ENCODE measurements at places on chromosomes 6 and 20.

DNA sequence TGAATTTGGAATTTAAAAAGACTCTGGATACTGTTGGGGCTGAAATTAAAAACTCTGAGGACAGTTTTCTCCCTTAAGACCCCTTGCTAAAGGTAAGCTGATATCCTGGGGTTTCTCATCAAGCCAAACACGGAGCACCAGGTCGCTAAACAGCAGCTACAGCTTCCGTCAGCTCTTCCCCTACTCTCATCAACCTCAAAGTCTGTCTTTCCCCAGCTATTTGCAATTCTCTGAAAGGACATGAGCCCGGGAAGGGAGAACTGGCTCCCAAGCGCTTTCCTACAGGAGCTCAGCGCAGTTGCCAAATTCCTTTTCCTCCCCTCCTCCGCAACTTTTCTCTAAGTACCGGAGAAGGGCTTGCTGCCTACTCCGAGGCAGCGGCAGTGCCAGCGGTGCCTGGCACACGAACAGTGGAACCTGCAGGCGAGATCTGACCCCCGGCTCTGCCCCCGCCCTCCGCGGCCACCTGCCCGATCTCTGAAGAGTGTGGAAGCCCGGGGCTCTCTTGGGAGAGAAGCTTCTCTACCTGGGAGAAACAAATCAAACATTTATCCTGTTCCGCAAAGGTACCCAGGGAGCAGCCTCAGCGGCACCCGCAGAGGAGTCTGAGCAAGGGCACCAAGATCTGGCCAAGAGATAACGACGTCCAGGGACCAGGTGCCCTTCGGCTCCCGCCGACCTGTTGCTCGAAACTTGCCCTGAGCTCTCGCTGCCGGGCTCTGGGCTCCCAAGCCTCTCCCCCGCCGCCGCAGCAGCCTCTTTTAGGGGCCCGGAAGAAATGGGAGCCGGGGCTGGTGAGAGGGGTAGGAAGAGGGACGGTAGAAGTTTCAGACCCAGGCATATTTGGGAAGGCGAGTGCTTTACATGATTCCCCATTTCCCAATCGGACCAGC lies 2.2 kb downstream of the CBLN4 start:
- no peak for DNase-seq

DNA sequence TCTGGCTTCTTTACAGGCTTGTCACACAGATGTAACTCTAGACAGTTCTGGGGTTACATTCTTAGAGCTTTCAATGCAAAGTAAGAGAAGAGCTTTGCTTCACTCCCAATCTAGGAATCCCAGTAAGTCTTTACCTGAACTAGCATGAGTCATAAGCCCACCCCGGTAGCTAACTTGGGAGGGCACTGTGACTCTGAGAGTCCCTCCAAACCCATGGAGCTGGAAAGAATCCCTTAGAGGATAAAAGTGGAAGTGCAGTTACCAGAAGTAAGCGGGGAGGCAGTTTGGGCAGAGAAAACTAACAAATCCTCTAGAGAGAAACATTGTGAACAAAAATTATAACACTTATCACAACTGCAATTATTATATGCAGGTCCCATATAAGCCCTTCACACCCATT lies 84.0 kb upstream of the SMLR1 start:
- DNase-seq, result no peak

GRCh38 chr20:48826883-48827771 lies 672 bp downstream of the PREX1 start:
- DNase-seq, result peak; percentile 93

GRCh38 chr6:24990944-24991809 lies 55.4 kb upstream of the RIPOR2 start:
- no peak for DNase-seq

GRCh38 chr6:147154454-147154853 lies 49.8 kb upstream of the STXBP5 start:
- DNase-seq, result no peak

DNA sequence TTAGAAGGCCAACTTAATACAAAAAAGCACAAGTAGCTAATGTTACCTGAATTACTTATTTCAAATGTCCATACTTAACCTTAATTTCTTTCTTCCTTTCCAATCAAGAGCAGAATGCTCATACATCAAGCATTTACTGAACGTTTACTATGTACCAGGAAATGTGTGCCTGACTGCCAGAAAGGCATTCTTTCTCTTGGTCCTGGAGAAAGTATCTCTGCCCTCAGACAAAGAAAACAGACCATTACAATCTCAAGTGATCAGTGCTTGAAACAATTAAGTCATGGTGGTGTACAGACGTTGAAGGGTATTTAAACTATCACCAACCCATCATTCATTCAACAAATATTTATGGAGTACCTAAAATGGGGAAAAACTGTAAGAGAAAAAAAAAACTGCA lies 26.4 kb downstream of the CSNK2A1 start:
- no peak for DNase-seq

DNA sequence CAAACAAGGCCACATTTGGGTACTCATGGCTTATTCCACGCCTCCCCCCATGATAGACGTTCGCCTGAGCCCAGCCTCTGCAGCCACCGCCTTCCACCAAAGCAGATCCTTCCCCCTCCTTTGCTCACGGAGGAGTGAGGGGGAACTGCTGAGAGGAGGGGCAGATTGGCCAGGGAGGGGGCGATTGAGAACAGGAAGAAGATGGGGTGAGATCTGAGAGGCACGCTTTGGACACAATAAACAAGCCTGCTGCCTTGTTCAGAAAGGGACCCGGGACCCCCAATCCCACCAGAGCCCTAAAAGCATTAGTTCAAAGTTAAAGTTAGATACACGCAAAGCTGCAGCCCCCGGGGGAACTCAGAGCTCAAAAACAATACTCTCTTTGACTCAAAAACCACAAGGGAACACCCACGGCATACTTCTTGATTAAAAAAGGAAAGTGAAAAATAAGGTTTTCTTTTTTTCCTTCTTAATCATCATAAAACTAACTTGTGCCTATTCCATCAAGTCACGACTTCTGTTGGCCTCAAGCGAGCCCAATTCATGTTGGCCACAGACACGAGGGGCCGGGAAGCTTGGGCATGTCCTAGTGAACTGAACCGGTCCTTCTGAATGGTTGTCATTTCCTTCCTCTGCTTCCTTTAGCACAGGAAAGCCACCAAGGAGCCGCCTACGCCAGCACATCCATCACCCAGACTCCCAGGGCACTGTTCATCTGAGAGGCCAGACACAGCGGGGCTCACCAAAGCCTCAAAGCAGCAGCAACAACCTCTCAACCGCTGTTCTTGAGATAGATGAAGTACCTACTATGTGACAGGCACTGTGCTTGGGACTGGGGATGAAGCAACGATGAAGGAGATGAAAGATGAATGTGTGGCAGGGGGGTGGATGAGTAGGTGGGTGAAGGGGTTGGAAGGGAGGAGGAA lies 44.7 kb downstream of the NFATC2 start:
- peak; percentile 80 for DNase-seq

DNA sequence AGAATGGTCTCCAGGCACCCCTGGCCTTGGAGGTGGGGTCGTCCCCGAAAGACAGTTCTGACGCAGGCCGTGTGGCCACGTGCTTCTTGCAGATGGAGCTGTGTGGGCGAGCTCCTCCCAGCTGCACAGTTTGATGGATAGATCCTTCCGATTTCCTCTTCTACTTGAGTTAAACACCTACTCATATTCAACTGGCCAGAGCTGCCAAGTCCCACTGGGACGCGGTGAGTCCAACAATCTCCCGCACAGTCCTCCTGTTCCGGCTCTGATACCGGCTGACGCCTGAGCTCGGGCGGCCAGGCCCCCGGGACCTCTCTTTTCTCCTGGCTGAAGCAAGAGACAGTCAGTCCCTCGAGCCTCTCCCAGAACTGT lies 57.9 kb upstream of the DACT2 start:
- peak; percentile 69 for DNase-seq

DNA sequence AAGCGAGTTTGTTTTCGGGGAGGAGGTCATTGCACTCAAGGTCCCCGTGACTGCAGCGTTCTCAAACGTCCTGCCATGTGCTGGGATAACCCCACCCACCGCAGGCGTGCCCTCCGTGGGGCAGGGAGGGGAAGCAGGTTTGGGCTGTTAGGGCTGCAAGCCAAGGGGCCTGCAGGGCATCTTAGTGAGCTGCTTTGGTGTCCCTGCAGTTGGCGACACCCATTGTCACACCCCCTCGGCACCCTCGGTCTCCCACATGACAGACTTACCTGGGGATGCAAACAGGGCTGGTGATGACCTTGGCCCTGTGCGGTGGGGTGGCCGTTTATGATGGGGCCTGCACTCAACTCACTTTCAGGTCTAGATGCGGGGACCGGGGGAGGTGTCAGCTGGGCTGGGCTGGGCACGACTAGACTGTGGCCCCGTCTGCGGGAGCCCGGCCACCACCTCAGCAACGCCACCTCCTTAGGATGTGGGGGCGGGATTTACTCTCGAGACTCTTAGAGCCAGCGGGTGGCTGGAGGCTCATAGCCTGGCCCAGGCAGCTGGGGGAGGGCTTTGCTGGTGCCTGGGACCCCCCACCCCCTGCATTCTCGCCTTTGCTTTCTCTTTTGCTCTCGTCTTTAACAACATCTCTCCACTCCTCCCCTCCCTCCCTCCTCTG lies 6.5 kb upstream of the GATA5 start:
- DNase-seq, result no peak

DNA sequence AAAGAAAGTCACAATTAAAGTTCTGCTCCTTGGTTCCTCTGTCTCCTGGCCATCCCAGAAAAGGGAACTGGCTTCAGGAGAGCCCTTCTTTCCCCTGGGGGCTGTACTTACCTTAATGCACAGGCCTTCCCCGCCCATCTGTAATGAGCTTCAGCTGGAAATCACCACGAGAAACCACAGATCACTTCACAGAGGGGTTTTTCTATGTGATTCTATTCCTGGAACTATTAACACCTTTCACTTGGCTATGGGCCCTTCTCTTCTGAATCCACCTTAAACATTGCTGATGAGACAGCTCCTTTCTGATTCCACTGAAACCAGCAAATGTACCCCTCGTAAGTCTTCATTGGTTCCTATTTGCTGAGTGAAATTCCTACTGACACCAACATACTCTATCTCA lies 80.7 kb downstream of the FOXF2 start:
- no peak for DNase-seq

DNA sequence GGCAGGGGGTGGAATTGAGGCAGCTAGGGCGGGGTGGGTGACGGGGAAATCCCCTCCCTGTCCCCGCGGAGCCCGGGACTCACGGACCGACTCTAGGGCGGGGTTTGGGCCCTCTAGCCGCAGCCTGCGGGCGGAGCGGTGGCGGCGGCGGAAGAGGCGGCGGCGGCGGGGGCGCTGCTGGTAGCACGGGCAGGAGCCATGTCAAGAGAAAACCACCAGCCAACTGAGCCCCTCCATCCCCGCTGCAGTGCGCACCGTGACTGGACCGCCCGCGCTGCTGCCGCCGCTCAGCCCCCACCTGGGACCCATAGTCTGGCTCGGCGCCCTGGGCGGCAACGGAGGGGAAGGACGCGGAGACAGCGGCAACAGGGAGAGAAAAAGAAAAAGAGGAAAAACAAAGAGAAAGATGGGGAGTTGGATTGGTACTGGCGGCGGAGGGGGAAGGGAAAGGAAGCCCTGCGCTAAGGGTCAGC lies 1.2 kb upstream of the C6orf62 start:
- DNase-seq, result peak; percentile 95

- DNase-seq, result no peak
Measured at GRCh38 chr6:3333263-3333662, 74.5 kb downstream of the PSMG4 start.

DNA sequence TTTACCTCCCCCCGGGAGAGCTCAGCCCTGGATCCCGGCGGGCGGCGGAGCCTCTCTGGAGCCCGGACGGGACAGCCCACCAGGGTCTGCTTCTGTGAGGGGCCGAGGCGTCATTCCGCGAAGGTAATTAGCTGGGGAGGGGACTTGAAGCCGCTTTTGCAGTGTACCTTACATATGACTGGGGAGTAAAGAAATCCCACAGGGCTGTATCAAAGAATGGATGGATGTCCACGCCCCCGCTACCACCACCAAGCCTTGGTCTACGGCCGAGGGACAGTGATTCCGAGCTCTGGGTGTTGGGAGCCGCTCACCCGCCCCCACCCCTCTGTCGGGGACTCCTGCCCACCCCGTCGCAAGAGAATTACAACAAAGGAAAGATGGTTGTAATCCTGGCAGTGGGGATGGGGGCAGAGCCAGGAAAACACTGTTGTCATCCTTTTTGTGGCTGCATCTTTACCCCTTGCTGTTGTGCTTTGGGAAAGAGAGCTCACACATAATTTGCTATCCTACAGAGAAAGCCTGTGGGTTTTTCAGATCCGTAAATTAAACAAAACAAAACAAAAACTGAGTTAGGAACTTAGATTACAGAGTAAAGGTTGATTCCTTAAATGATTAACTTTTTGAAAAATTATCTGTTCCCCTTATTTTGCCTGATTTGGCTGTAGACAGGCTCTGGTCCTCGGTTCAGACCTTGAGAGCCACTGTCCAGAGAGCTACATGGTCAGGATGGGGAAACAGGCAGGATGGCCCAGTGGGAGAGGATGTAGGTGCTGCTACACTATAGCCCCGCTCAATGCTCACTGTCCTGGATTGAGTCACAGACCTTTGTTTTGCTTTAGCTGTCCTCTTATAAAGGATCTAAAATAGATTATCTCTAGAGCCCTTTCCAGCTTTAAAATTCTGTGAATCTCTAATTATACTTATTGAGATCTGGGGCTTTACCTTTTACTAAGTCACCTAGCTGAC lies 997 bp upstream of the FBXO30 start:
- no peak for DNase-seq

GRCh38 chr6:47161176-47161687 lies 119.1 kb upstream of the ADGRF1 start:
- DNase-seq, result no peak

DNA sequence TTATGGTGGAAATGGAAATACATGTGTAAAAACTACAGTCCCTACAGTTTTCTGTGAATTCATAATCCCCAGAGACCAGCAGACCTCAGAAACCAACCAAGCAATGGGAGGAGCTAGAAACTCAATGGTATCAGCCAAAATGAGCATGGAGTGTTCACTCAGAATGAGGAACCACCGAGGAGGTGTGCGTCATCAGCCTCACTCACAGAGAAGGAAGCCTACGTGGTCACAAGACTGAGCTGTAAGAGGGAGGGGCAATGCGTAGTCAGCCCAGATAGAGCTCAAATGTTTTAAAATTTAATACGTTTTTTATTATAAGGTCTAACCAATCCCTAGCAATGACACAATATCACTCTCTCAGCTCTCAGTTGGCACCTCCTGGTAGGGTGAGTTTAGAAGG lies 17.4 kb downstream of the MYLK4 start:
- DNase-seq, result peak; percentile 90

GRCh38 chr20:39910536-39910935 lies 778.5 kb downstream of the MAFB start:
- DNase-seq, result peak; percentile 69

- DNase-seq, result no peak
Measured at GRCh38 chr20:50133474-50134217, 19.9 kb downstream of the PEDS1 start.

- DNase-seq, result no peak
Measured at GRCh38 chr20:23227274-23227673, 123.3 kb upstream of the NXT1 start.

- DNase-seq, result peak; percentile 75
Measured at GRCh38 chr20:25288291-25289181, 40.7 kb downstream of the PYGB start.
